ENCODE measurements at places on chromosomes 3 and 15.

DNA sequence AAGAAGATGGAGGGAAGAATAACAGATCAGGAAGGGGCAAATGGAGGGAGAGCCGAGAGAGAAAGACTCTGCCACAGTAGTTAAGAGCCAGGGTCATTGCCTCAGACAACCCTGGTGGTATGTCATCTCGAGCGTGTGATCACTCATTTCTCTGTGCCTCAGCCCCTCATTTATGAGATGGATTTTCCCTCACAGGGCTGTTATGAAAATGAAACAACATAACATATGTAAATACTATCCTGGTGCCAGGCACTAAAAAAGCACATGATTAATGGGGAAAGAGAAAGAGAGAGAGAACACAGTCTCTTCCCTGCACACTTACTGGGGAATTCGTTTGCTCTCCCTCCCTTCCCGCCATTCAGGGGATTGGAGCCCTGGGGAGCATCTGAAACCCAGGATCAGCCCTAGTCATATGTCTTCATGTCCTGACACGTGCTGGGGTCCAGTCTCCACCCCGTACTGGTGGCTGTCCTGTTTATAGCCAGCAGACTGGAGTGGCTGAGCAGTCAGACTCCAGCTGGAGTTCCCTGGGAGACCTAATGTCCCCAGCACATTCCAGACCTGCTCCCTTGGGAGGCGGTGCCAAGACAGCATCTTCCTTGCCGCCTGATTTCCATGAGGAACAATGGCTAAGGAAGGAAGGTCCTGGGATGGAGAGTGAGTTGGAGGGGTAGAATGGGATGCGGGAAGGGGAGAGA lies 14.7 kb upstream of the AMOTL2 start:
- no peak for DNase-seq

- DNase-seq = no peak
These were observed 82.5 kb upstream of the NAALADL2 start for GRCh38 chr3:174776636-174777035.

DNA sequence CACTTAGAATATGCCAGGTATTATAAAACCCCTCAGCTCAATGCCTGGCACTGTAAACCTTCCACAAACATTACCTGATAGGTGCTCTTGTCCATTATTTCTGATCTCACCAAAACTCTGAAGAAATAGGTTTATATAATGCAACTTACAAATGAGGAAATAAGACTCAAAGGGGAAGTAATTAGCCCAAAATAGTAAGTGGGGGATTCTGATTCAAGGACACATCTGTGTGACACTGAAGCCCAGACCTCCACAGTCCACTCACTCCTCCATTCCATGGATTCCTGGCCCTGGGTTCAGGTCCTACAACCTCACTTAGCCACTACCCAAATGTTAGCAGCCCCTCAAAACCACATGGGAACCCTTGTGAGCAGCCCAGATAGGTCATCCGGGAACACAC lies 49.9 kb downstream of the TRANK1 start:
- DNase-seq = no peak

DNA sequence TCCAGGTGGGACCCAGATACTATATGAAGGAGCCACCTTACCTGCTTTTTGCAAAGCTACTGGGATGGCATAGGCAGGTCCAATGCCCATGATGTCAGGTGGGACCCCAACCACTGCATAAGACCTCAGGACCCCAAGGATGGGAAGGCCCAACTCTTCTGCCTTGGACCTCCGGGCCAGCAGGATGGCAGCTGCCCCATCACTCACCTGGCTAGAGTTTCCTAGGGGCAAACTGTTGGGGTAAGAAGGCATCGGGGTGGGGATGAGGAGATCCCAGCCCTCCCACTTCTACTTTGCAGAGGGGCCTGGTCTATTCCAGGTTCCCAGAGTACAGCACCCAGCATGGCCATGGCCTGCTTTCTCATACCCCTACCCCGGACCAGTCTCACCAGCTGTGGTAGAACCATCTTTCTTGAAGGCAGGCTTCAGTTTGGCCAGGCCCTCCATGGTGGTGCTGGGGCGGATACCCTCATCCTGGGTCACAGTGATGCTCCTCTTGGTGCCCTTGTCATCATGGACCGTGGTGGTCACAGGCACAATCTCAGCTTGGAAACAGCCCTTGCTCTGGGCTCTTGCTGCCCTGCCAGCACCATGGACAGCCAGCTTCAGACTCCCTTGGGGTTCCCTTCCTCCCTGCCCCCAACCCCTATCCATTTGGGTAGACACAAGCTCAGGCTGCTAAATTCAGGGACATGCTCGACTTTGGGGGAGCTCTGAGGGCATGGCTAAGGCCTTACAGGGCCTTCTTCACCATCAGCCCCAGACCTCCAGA lies 10.6 kb downstream of the ACAA1 start:
- DNase-seq = no peak

DNA sequence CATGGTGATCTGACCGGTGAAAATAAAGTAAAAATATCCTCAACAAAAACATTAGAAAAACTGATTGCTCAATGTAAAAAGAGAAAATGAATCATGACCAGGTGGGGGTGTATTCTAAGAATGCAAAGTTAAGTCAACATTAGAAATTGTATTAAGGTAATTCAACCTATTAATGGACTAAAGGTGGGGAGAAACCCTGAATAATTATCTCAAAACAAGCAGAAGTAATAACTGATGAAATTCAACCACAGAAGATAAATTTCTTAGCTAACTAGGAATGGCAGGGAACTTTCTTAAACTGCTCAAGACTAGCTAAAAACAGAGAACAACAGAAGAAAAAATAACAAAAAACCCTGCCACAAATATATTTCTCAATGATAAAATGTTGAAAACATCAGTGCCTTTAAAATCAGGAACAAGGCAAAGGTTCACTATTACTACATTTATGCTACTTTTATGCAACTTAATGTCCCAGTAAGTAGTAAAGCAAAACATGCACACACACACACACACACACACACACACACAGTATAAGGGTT lies 204.4 kb upstream of the THBS1 start:
- no peak for DNase-seq

All from T-helper 1 cell (primary cell).